ENCODE measurements at places on chromosomes 7 and 10. TPM values are rescaled to one million over a fixed set of nuclear protein-coding genes. Genes with fewer than 3 reads are reported as not detected.

The CFAP43 gene
- 12.3 TPM for total RNA-seq

The ZNF485 gene
- total RNA-seq: 3.7 TPM

The AFAP1L2 gene
- 41.6 TPM for total RNA-seq

The CAMK2B gene
- 6.1 TPM for total RNA-seq
